ENCODE measurements at places on chromosomes 3 and 15. TPM values are rescaled to one million over a fixed set of nuclear protein-coding genes. Genes with fewer than 3 reads are reported as not detected.

DNA sequence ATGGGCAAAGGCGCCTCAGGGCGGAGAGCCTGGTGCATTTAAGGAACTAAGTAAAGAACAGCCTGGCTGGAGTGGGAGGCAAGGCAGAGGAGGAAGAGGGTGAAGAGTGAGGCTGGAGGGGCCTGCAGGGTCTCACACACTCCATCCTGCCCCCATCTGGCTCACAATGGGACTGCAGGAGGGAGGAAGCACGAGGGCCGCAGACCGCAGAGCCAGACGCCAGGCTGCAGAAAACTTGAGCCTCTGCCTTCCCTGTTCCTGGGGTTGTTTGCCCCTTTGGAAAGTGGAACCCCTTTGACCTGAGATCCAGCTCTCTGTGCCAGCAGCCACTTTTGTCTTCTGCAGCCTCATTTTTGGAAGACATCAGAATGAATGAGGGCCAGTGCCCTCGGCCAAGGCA is 138.0 kb downstream of the SRGAP3 start:
- no peak overlapping the region for H3K27ac ChIP-seq
- H3K36me3 ChIP-seq: no peaks in the 10 kb centered on the region
- H3K4me3 ChIP-seq: no peak overlapping the region
- H3K27me3 ChIP-seq: no peaks in the 10 kb centered on the region
- H3K4me1 ChIP-seq: no peaks in the 10 kb centered on the region

DNA sequence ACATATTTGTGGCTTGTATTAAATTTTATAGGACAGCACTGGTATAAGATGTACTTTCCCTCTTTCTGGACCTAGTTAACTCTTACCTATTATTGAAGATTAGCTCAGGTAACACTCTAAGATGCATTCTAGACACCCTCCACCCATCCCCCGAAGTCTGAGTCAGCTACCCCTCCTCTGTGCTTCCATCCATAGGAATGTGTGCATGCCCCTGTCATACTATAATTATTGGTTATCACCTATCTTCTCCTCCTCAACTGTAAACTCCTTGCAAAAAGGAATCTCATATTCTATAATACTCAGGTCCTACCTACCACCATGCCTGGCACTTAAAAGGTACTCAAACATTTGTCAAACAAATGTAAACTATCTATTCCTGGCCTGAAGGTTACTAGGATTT is 3.0 kb downstream of the PEAK1 start:
- DNase-seq: no peak
- H3K4me1 ChIP-seq: peaks cover 13% of the 10 kb centered on the region

Gene FURIN
- total RNA-seq: 59.1 TPM

GRCh38 chr3:88572450-88572849 is 422.7 kb downstream of the C3orf38 start:
- no peak for DNase-seq
- H3K4me3 ChIP-seq: no peak overlapping the region
- no peak overlapping the region for H3K27ac ChIP-seq
- no peaks in the 10 kb centered on the region for H3K27me3 ChIP-seq
- no peaks in the 10 kb centered on the region for H3K4me1 ChIP-seq

- peaks cover 7% of the 10 kb centered on the region for H3K27me3 ChIP-seq
- H3K27ac ChIP-seq: no peak overlapping the region
- no peak overlapping the region for H3K4me3 ChIP-seq
- no peaks in the 10 kb centered on the region for H3K36me3 ChIP-seq
- no peak for DNase-seq
Measured at GRCh38 chr15:31455499-31455898, 128.9 kb downstream of the KLF13 start.

- no peak for DNase-seq
- H3K27ac ChIP-seq: no peak overlapping the region
- H3K4me3 ChIP-seq: no peak overlapping the region
- H3K4me1 ChIP-seq: no peaks in the 10 kb centered on the region
Measured at GRCh38 chr3:107992976-107993684, 97.7 kb downstream of the CD47 start.

DNA sequence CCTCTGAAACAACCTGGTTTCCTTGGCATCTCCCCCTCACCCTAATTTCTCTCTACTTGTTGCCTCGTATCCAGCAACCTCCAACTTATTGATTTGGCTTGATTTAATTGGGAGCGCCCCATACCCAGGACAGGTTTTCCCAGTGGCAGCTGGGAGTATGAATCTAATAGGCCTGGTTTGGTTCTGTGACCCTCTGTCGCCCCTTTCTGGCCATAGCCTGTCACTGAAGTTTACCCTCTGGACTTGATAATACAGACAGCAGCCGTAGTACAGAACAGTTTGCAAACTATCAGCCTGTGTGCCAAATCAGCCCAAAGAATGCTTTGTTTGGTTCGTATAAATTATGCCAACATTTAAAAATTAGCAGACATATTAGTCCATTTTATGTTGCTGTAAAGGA is 525.1 kb upstream of the GOLIM4 start:
- H3K36me3 ChIP-seq: no peaks in the 10 kb centered on the region
- H3K27ac ChIP-seq: no peak overlapping the region
- H3K4me1 ChIP-seq: no peaks in the 10 kb centered on the region
- no peak for DNase-seq

GRCh38 chr3:16060358-16060852 is 114.1 kb upstream of the GALNT15 start:
- H3K27ac ChIP-seq: no peak overlapping the region
- no peaks in the 10 kb centered on the region for H3K4me1 ChIP-seq
- H3K4me3 ChIP-seq: no peak overlapping the region
- no peaks in the 10 kb centered on the region for H3K27me3 ChIP-seq
- H3K36me3 ChIP-seq: no peaks in the 10 kb centered on the region
- DNase-seq: no peak

DNA sequence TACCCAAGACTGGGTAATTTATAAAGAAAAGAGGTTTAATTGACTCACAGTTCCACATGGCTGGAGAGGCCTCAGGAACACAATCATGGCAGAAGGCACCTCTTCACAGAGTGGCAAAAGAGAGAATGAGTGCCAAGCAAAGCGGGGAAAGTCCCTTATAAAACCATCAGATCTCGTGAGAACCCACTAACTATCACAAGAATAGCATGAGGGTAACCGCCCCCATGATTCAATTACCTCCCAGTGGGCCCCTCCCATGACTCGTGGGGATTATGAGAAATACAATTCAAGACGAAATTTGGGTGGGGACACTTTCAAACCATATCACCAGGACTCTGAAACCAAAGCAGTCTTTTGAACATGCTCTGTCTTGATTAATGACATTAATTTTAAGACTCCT is 7.0 kb downstream of the RTP3 start:
- H3K27me3 ChIP-seq: no peaks in the 10 kb centered on the region
- peaks cover 10% of the 10 kb centered on the region for H3K4me1 ChIP-seq
- DNase-seq: no peak
- H3K27ac ChIP-seq: no peak overlapping the region
- no peak overlapping the region for H3K4me3 ChIP-seq

- H3K27ac ChIP-seq: no peak overlapping the region
- no peak for DNase-seq
- H3K4me3 ChIP-seq: no peak overlapping the region
- H3K4me1 ChIP-seq: no peaks in the 10 kb centered on the region
- H3K27me3 ChIP-seq: no peaks in the 10 kb centered on the region
Measured at GRCh38 chr3:25246913-25247312, 181.2 kb upstream of the RARB start.

Gene KBTBD8
- total RNA-seq: 10.4 TPM

DNA sequence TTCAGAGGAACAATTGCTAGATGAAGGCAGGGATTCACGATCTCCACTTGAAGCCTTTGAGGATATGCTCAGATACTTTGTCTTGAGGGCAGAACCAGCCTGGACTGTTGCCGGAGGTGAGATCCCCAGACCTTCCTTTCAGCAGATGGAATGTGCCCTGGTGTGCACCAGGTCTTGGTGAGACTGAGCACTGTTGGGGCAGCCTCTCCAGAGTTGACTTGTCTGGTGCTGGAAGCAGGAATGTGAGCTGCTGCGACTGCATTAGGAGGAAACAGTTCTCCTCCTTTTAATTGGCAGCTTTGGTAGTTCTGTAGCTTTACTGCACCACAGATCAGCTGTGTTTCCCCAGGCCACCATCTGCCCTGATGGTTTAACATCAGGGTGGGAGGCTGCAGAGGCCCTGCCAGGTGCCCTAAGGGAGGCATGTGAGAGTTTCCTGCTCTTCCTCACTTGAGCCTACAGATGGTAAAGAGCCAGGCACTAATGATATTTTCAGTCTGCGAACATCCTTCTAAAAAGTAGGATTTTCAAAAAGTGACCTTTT is 58.5 kb downstream of the CTDSPL start:
- no peak for DNase-seq
- H3K4me1 ChIP-seq: no peaks in the 10 kb centered on the region
- no peak overlapping the region for H3K4me3 ChIP-seq
- H3K36me3 ChIP-seq: no peaks in the 10 kb centered on the region

Gene FBXO40
- not detected for total RNA-seq

DNA sequence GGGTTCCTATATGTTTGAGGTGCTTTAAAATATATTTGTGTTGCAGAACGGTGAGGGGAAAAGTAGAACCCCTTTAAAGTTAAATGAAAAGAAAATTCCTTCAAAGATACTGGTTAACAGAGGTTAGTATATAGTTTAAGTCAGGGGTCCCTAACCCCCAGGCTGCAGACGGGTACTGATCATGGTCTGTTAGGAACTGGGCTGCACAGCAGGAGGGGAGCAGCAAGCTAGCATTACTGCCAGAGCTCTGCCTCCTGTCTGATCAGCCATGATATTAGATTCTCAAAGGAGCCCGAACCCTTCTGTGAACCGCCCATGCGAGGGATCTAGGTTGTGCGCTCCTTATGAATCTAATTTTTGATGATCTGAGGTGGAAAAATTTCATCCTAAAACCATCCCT is 37.5 kb upstream of the RFX7 start:
- DNase-seq: no peak
- H3K4me1 ChIP-seq: no peaks in the 10 kb centered on the region
- H3K27me3 ChIP-seq: peaks cover 4% of the 10 kb centered on the region
- H3K4me3 ChIP-seq: no peak overlapping the region
- H3K27ac ChIP-seq: no peak overlapping the region

- peak; percentile 10 for DNase-seq
- H3K27ac ChIP-seq: no peak overlapping the region
- H3K36me3 ChIP-seq: no peaks in the 10 kb centered on the region
- H3K4me1 ChIP-seq: peaks cover 2% of the 10 kb centered on the region
Measured at GRCh38 chr3:156161172-156161571, 40.8 kb downstream of the KCNAB1 start.

DNA sequence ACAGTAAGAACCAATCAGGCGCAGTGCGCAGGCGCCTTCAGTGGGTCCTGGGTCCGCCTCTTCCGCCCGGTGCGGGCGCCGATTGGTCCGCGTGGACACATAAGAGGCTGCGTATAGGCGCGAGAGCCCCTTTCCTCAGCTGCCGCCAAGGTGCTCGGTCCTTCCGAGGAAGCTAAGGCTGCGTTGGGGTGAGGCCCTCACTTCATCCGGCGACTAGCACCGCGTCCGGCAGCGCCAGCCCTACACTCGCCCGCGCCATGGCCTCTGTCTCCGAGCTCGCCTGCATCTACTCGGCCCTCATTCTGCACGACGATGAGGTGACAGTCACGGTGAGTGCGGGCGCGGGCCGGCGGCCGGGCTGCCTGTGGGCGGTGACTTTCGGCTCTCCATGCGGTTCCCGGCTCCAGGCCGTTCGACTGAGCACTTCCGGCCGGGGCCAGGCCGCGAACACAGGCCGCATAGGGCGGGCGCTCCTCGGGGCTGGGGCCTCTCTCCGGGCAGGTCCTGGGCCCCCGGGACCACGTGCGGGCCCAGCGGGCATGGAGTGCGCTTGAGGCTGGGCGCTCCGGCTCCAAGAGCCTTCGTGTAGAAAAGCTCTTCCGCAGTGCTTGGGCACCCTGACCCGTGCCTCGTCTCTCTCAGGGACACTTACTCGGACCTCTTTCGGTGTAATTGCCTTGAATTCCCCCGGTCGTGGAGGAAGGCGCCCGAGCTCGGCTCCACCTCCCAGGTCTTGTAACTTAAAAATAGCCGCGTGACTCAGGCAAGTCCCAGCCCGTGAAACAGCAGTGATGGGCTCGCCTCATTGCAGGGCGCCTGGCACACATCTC is at the start of gene RPLP1:
RPLP1 (plus strand) TSS at position 127 of the 830 bp plus-strand sequence; CDS start at position 258, 131 bp downstream.
- H3K4me3 ChIP-seq: peak within 1 kb of the TSS; percentile 82
- peaks cover 15% of the 10 kb centered on the region for H3K4me1 ChIP-seq
- peak within 1 kb of the TSS; percentile 86 for H3K27ac ChIP-seq
- DNase-seq: peak; percentile 94
- peaks cover 25% of the 10 kb centered on the region for H3K36me3 ChIP-seq

GRCh38 chr15:68712886-68713285 is 107.8 kb downstream of the ANP32A start:
- no peak overlapping the region for H3K4me3 ChIP-seq
- H3K4me1 ChIP-seq: no peaks in the 10 kb centered on the region
- H3K27ac ChIP-seq: no peak overlapping the region
- DNase-seq: no peak
- no peaks in the 10 kb centered on the region for H3K36me3 ChIP-seq

Gene CADPS
- total RNA-seq: 0.49 TPM

Gene TLNRD1
- 15.6 TPM for total RNA-seq

GRCh38 chr3:170189398-170190256 is 8.1 kb upstream of the PHC3 start:
- DNase-seq: no peak
- no peaks in the 10 kb centered on the region for H3K4me1 ChIP-seq
- peaks cover 2% of the 10 kb centered on the region for H3K27me3 ChIP-seq
- H3K36me3 ChIP-seq: no peaks in the 10 kb centered on the region
- no peak overlapping the region for H3K27ac ChIP-seq

DNA sequence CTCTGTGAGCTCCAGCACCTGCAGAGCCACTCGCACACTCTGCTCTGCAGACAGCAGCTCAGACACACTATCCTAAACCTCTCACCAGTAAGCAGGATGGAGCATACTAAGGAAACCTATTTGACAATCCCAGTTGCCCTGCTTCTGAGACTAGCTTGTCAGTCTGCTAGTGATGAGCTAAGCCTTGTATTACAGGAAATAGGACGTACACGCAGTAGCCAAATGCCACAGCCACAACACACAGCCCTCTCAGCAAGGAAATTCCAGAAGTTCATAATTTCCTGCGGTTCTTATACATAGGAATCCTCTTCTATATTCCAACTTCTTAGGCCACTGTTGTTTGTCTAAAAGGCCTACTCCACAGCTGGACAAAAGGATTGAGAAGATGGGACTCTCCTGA is 74.5 kb downstream of the MYLK start:
- H3K4me1 ChIP-seq: no peaks in the 10 kb centered on the region
- H3K4me3 ChIP-seq: no peak overlapping the region
- H3K36me3 ChIP-seq: no peaks in the 10 kb centered on the region
- H3K27me3 ChIP-seq: no peaks in the 10 kb centered on the region
- H3K27ac ChIP-seq: no peak overlapping the region

All from T-cell (primary cell).